NCI-H460 (cell line): ENCODE measurements at places on chromosomes 4 and X. TPM values are rescaled to one million over a fixed set of nuclear protein-coding genes. Genes with fewer than 3 reads are reported as not detected.

The NWD2 gene
- not detected in 2 replicates for total RNA-seq

The CFP gene
- 0.10 TPM in 1 of 2 replicates, not detected in the other for total RNA-seq

The NDUFC1 gene
- total RNA-seq, result 156 and 178 TPM in 2 replicates

The PIM2 gene
- 19.3 and 21.4 TPM in 2 replicates for total RNA-seq

The ALAS2 gene
- not detected in 2 replicates for total RNA-seq

The OPN1MW3 gene
- not detected in 2 replicates for total RNA-seq

The IDUA gene
- total RNA-seq, result 6.9 and 8.9 TPM in 2 replicates

The GATB gene
- 17.2 and 18.3 TPM in 2 replicates for total RNA-seq

The SYTL4 gene
- 7.4 and 9.7 TPM in 2 replicates for total RNA-seq

The HTN3 gene
- total RNA-seq, result not detected in 2 replicates

The RBBP7 gene
- total RNA-seq, result 130 and 146 TPM in 2 replicates

The WNK3 gene
- total RNA-seq, result 0.43 and 0.67 TPM in 2 replicates

The FRMPD3 gene
- total RNA-seq, result not detected in 2 replicates

The PCDH18 gene
- total RNA-seq, result 0.35 and 0.46 TPM in 2 replicates

The NAP1L3 gene
- 5.3 and 6.1 TPM in 2 replicates for total RNA-seq

The COX7B2 gene
- total RNA-seq, result not detected in 2 replicates
